ENCODE measurements at places on chromosomes 16 and 17. TPM values are rescaled to one million over a fixed set of nuclear protein-coding genes. Genes with fewer than 3 reads are reported as not detected.

Gene SLC47A1
- 2.2 TPM for total RNA-seq

- no peak for DNase-seq
Observed at GRCh38 chr17:79944821-79945391, 90.8 kb downstream of the TBC1D16 start.

DNA sequence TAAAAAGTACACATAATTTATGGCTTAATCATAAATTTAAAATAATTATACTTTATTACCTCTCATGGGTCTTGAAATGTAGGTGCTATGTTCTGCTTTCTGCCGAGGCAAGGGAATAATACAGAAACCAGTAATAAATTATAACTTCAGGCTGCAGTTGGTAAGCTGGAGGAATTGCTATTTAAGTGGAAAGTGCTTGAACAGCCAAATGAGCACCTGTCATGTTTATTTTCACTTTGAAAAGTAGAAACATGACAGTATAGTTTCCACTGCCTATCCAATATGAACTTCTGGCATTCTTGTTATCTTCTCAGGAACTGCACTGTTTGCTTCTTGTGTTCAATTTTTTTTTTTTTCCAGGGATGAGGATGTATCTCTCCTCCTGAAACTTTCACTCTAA lies 146.0 kb downstream of the FTO start:
- no peak for DNase-seq

DNA sequence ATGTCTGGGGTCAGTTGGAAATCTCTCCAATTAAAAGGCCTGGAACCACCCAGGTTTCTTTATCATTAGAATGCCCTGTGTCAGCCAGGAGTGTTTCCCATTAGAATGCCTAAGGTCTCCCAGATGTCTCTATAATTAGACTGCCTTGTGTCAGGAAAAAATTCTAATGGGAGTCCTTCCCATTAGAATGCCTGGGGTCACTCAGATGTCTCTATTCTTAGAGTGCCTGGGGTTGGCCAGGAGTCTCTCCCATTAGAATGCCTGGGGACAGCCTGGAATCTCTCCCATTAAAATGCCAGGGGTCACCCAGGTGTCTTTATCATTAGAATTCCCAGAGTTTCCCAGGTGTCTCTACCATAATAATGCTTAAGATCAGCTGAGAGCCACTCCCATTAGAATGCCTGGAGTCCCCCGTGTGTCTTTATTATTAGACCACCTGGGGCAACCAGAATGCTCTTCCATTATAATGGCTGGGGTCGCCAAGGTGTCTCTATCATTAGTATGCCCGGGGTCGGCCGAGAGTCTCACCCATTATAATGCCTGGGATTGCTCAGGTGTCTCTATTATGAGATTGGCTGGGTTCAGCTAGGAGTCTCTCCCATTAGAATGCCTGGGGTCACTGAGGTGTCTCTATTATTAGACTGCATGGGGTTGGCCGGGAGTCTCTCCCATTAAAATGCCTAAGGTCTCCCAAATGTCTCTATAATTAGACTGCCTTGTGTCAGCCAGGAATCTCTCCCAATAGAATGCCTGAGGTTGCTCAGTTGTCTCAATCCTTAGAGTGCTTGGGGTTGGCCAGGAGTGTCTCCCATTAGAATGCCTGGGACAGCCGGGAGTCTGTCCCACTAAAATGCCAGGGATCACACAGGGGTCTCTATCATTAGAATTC lies 2254.6 kb downstream of the TP53TG3F start:
- no peak for DNase-seq

Gene CYGB
- 3.7 TPM for total RNA-seq

- no peak for DNase-seq
Observed at GRCh38 chr17:57810721-57811637, 38.9 kb downstream of the MRPS23 start.

GRCh38 chr16:3595521-3596021 lies 15.8 kb downstream of the SLX4 start:
- DNase-seq: no peak

DNA sequence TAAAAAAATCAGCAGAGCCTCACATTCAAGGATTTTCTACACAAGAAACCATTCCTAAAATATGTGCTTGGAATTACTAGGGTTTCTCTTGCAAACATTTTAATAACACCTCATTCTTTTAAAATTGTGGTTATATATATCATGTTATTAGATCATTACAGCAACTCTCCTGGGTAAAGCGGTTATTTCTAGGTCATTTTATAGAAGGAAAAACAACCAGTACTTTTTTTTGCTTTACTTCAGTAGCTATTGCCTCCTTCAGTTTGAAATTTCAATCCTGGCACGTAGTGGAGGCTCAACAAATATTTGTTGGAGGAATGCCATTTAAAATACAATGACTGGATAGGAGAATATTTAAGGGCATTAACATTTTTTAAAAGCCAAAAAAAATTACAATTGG lies 220.6 kb downstream of the CDRT15L2 start:
- DNase-seq: no peak

Gene NPW
- total RNA-seq: 10.3 TPM

GRCh38 chr16:12548270-12548983 lies 255.3 kb downstream of the CPPED1 start:
- no peak for DNase-seq

Gene PSMD12
- total RNA-seq: 73.2 TPM

Gene GPRC5B
- total RNA-seq: 109 TPM

- no peak for DNase-seq
Observed at GRCh38 chr17:62880120-62880519, 72.0 kb upstream of the MARCHF10 start.

GRCh38 chr17:31538080-31538762 lies 146.7 kb downstream of the RAB11FIP4 start:
- DNase-seq: no peak

GRCh38 chr17:82228842-82229697 lies at the start of gene SLC16A3:
Gene SLC16A3, plus strand, starts transcription at chr17:82229042. Its CDS starts 6,967 bp downstream, at chr17:82236009.
- DNase-seq: peak; percentile 68

DNA sequence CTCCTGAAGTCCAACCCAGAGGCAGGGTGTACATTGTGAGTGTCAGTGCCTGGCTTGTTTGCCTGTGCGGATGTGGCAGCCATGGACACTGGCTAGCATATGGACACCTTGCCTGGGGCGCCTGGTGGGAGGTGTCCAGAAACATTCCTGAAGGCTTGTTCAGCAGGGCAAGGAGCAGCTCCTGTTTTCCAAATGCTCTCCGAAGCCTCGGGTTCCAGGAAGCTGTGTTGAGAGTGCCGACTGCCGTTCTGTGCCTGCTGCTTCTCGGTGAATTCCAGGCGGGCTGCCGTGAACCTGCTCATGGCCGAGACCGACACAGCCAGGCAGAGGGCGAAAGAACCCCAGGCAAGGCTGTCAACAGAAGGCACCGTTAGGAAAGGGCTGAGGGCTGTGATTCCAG lies 10.9 kb upstream of the DHRS7C start:
- DNase-seq: no peak

Gene TP53TG3B
- total RNA-seq: not detected

Gene NPIPB9
- total RNA-seq: 0.96 TPM

Gene CAVIN1
- 43.5 TPM for total RNA-seq

GRCh38 chr17:69605571-69605970 lies 191.1 kb downstream of the MAP2K6 start:
- no peak for DNase-seq

GRCh38 chr17:78767806-78768205 lies 14.3 kb downstream of the CYTH1 start:
- DNase-seq: no peak

- no peak for DNase-seq
Observed at GRCh38 chr17:47877368-47878034, 18.5 kb upstream of the SP2 start.

- DNase-seq: peak; percentile 86
Observed at GRCh38 chr16:9053006-9053601, 38.3 kb upstream of the HAPSTR1 start.

DNA sequence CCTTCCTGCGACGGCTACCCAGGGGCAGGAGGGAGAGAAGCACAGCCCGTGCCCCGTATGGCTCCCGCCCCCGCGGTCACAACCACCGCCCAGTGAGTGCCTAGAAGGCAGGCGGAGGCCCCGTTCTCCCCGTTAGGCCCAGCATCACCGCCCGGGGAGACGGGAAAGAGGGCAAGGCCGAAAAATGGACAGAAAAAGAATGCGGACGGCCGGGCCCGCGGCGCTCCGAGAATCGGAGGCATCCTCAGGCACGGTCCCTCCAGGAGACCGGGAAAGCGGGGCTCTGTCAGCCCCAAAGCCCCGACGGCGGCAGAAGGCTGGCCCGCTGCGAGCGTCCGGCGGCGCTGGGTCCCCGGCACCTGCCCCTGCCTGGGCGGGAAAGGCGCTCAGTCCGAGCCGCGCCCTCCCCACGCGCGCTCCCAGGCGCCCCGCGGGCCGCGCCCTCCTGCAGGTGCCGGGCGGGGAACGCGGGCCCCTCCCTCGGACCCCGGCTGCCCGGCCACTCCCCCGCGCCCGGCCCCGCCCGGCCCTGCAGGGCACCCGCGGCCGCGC lies 407 bp downstream of the MCRIP1 start:
- DNase-seq: peak; percentile 71

GRCh38 chr16:75112734-75113491 lies 3.7 kb downstream of the LDHD start:
- no peak for DNase-seq

Gene KRTAP2-1
- not detected for total RNA-seq

- DNase-seq: no peak
Observed at GRCh38 chr17:534071-534691, 180.5 kb downstream of the VPS53 start.

DNA sequence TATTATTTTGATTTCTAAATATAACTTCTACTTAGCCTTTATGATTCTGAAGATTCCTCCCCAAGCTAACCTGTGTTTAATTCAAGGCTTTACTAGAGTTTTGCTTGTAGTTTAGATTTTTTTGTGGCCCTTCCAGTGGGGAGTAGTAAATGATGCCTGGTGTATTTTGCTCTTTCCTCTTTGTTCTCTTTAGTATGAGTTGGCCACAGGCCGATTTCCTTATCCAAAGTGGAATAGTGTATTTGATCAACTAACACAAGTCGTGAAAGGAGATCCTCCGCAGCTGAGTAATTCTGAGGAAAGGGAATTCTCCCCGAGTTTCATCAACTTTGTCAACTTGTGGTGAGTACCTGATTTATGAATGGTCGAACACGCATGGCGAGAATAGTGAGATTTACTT lies 108.3 kb downstream of the MAP2K4 start:
- DNase-seq: no peak

Gene MPRIP
- 145 TPM for total RNA-seq

- no peak for DNase-seq
Observed at GRCh38 chr17:37698132-37698910, 46.5 kb downstream of the HNF1B start.

DNA sequence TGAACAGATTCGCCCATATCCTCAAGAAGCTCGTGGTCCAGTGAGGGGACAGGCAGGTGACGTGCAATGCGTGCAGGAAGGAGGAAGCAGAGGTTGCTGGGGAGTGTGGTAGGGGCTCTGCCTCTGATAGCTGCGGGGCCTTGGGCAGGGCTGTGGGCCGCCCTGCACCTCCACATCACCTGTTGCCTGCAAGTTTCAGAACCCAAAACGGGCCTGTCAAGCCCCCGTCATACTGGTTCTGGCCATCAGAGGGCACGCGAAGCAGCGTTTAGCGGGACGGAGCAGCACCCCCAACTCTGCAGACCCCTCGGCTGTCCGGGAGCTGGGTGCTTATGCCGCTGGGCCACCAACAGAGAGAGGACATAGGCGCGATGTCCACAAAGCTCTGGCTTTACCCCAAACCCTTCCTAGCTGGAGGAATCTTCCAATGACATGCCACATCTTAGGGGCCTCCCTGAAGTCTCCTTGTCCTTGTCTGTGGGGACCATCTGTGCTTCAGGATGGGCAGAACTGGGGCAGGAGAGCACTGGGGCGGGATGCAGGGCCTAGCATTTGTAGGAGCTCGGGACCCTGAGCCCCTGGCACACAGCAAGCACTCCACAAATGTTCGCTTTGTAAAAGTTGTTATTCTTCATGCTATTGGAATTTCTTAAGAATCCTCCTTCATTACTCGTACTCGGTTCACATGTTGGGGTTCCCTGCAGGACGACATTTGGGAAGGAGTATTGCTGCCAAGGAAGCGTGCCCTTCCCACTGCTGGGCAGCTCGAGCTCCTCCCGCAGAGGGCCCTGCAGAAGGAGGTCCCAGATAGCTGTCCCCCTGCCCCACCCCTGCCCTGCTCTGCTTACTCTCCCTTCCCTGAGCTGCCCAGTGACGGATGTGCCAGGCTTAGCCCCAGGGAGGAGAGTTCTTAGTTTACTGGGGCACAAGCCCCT lies 64.3 kb downstream of the CNGB1 start:
- peak; percentile 88 for DNase-seq

GRCh38 chr16:10987361-10988163 lies 43.2 kb downstream of the CLEC16A start:
- DNase-seq: no peak

Gene ZSCAN10
- 209 TPM for total RNA-seq

Gene HIGD1B
- total RNA-seq: not detected

DNA sequence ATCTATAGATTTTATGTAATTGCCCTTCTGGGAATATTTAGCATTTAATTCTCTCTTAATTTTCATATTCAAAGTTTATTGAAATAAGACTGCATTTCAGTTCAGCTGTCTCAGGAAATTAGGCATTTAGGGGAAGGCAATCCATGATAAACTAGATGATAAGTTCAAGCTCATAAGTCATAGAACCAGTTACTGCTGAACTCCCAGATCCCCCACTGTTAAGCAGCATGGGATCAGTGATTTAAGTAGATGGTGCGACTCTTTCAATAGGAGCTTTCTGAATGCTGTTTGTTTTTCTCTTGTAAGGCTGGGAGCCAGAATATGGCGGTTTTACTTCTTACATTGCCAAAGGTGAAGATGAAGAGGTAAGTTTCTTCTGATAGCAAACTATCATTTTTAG lies 23.8 kb downstream of the OGFOD1 start:
- DNase-seq: no peak

- no peak for DNase-seq
Observed at GRCh38 chr16:84047626-84048025, 5.0 kb upstream of the SLC38A8 start.

GRCh38 chr17:77011173-77012011 lies 129.4 kb upstream of the SEC14L1 start:
- DNase-seq: no peak

- no peak for DNase-seq
Observed at GRCh38 chr17:37422971-37423625, 16.4 kb downstream of the TADA2A start.

Gene SCNN1B
- 0.95 TPM for total RNA-seq

- no peak for DNase-seq
Observed at GRCh38 chr16:67187175-67187890, 2.6 kb downstream of the EXOC3L1 start.

DNA sequence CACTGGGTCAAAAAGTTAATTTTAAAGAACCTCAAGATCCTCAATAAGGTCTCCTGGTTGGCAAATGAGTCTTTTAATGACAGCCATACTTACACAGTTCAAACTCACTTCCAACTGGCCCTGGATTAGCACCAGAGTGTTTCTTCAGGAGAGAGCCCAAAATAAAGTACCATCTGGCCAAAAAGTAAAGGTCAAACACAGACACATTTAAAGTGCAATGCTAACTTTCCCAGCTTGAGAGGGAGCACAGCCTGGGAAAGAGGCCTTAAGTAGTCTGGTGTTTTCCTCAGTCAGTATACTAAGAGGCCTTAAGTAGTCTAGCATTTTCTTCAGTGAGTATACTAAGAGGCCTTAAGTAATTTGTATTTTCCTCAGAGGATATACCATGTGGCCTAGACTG lies 46.6 kb upstream of the ERN1 start:
- no peak for DNase-seq

Gene EMC8
- 47.9 TPM for total RNA-seq

- DNase-seq: no peak
Observed at GRCh38 chr16:50272687-50273381, 6.5 kb downstream of the ADCY7 start.

Gene PRAC1
- not detected for total RNA-seq

GRCh38 chr16:10791048-10791447 lies 27.5 kb downstream of the TVP23A start:
- DNase-seq: no peak
